ENCODE measurements at places on chromosomes 11 and 22.

DNA sequence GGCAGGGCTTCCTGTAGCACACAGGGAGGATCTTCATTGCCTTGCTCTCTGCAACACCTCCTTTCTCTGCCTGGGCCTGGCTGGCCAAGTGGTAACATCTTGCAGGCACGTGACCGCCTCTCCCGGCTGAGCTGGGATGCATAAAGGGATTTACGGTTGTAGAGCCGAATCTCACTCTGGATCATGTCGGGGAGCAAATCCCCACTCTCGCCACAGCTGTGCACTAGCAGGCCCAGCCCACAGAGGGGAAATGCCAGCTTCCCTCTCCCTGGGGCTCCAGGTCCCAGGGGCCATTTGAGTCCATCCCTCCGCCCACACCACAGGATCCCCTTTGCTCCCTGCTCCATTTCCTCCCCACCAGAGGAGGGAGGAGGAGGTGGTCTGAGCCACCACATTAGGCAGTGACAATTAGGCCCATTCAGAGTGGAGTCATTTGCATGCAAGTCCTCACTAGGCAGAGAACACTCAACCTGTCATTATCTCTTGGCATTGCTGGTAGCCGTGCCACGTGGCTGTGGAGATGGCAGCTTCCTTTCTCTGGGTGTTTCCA is 196.7 kb downstream of the DSCAML1 start:
- no peak for DNase-seq

DNA sequence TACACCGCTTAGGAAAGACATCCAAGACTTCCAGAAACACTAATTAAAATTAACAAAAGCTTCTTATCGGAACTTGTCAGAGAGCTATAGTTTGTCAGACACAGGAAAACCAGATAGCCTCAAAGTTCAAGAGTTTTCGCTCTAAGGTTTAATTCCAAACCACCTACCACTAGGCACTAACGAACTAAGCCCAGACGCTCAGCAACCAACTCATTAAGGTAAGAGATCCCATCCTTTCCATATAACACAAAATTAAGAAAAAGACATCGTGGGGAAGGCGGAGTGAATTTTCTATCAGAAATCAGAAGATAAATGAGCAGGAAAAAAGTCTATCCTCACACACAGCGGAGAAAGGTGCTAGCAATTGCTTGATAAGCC is 382 bp downstream of the IMMP1L start:
- peak; percentile 19 for DNase-seq

DNA sequence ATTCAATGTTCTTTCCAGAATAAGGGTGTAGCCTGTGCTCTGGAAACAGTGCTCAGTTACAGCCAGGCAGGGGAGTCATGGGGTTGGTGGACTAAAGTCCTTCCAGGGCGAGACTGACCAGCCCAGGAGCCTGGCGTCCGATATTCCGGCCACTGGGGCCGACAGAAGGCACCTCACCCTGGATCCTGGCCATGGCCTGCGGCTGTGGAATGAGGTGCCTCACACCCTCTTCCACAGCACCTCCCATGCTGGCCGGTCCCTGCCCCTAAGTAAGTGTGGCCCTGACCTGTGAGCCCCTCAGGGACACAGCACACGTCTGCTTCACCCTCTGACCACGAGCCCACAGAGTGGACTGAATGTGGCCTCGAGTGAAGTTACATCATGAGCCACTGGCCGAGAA is 50.5 kb downstream of the WNT7B start:
- no peak for DNase-seq

DNA sequence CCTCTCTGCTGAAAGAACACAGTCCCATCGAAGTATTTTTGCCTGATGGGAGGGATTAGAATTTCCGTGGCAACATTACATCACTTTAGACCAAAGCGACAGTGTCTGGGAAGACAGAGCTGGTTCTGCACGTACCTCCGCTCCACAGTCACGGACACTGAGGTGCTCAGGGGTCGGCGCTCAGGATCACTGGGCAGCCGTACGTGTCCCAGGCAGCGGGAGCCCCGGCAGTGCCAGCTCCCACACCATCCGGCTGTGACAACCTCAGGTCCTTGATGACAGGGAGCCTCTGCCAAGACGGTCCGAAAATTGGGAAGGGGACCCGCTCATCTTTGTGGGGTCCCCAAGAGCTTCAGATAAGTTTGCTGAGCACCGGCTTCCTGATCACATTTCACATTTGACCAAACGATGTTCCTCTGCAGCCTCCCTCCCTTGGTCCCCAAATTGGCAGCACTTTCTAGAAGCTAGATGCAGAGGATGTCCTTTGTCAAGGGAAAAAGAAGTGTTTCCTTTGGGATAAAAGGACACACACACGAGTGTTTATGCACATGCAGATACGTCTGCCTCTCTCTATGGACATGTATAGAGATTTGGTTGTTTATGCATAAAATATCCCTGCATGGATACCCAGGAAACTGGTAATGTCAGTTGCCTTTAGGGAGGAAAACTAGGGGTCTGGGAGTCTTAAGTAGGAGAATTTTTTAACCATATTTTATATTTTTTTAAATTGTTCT is 61.6 kb upstream of the LINC01488 start:
- no peak for DNase-seq

DNA sequence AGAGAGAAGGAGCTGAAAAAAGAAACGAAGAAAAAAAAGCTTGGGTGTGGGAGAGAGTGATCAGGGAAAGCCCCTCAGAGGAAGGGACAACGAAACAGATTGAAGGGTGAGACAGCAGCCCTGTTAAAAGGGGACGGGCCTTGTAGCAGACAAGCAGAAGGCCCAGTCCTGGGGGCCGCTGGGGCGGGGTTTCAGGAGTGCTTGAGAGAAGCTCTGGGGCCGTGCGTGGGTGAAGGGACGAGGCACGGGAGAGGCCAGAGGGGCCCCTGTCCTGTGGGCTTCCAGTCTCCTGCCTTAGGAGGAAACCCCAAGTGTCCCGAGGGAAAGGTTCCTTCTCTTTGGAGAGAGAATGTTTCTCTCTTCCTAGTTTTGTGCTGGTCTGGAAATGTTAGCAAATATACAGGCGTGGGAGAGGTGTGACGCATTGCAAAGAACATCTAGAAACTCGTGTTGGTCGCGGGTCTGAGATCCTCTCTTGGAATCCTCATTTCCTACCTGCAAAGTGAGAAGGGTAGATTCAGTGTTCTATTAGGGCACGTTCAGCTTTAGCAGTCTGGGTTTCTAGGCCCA is 28.6 kb downstream of the ADAMTS15 start:
- peak; percentile 1 for DNase-seq

- peak; percentile 50 for DNase-seq
Measured at GRCh38 chr11:103202048-103202651, 92.9 kb downstream of the DYNC2H1 start.

DNA sequence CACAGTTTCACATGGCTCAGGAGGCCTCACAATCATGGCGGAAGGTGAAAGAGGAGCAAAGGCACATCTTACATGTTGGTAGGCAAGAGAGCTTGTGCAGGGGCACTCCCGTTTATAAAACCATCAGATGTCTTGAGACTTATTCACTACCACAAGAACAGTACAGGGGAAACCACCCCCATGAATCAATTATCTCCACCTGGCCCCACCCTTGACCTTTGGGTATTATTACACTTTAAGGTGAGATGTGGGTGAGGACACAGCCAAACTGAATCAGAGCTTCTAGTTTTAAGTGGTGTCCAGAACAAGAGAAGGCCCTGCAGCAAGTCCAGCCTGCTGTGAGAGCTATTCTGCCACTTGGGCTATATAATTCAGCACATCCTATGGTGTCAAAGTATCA is 493.7 kb downstream of the ETS1 start:
- DNase-seq = no peak

DNA sequence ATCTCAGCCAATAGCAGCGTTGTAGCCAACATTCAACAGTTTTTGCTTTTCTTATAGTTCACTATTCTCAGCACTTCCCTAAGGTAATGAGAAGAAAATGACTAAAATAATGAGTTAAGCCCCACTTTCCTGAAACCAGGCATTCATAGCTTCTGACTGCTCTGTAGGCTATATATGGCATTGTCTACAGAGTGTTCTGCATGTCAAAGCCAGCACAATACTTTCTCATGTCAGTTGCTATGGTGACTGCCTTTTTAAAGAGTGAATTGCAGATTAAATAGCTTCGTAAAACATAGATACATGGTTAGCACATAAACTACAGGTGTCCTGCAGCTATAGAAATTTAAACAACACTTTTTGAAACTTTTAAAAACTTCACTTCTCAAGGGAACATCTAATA is 1256.1 kb upstream of the CNTN5 start:
- no peak for DNase-seq

DNA sequence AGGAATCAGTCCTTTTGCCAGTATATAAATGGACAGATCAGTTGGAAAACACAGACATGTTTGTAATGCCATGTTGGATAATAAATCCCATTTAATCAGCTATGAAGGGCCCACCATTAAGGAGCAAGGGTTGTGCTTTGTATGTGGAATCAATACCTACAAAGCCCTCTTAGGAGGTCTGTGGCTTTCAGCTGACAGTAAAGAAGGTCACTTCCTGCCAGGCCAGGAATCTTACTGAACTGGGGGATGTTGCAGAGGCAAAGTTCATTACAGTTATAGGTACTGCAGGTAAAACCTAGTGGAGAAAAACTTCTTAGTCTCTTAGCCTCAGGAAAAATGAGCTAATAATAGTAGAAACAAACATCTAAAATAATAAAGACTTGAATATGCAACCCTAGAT is 129.5 kb downstream of the FAM76B start:
- no peak for DNase-seq

- peak; percentile 87 for DNase-seq
Measured at GRCh38 chr22:20020533-20021195, at the start of gene TANGO2. TSS of gene TANGO2 (plus strand) at chr22:20021110. CDS start at chr22:20036799, 15,689 bp downstream.

- no peak for DNase-seq
Measured at GRCh38 chr11:69536406-69536805, 54.9 kb downstream of the LINC01488 start.

GRCh38 chr11:64296236-64296635 is 3.9 kb upstream of the CATSPERZ start:
- DNase-seq = no peak

- DNase-seq = peak; percentile 93
Measured at GRCh38 chr11:72793425-72794367, at the start of gene STARD10. TSS of gene STARD10 (minus strand) at chr11:72794047. CDS start at chr11:72781181, 12,866 bp downstream.

DNA sequence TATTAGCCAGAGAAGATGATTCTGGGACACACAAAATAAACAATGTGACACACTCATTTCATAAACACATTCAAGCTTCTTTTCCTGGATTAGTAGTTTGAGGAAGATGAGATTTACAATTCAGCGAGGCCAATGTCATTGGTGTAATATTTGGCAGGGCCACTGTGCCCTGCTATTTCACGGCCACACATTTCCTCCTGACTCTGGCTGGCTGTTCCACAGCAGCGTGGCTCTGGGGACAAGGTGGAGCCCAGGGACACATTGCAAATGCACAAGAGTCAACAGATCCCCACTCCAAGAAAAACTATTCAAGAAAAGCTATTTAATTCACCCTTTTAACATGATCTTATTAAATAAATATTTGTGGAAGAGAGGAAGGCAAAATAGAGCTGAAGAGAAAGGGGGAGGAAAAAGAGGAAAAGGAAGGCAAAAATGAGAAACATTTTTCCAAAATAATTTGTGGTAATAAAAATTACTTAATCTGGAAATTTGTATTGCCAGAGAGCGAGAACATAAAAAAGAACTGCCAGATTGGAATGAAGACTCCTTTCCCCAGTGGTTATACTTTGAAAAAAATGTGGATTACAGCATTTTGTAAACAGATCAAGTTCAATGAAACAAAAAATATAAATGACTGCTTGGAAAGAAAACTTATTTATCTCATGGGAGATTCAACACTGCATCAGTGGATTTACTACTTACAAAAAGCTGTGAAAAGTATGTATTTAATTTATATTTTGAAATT is 27.1 kb downstream of the NXPE2 start:
- DNase-seq = no peak

DNA sequence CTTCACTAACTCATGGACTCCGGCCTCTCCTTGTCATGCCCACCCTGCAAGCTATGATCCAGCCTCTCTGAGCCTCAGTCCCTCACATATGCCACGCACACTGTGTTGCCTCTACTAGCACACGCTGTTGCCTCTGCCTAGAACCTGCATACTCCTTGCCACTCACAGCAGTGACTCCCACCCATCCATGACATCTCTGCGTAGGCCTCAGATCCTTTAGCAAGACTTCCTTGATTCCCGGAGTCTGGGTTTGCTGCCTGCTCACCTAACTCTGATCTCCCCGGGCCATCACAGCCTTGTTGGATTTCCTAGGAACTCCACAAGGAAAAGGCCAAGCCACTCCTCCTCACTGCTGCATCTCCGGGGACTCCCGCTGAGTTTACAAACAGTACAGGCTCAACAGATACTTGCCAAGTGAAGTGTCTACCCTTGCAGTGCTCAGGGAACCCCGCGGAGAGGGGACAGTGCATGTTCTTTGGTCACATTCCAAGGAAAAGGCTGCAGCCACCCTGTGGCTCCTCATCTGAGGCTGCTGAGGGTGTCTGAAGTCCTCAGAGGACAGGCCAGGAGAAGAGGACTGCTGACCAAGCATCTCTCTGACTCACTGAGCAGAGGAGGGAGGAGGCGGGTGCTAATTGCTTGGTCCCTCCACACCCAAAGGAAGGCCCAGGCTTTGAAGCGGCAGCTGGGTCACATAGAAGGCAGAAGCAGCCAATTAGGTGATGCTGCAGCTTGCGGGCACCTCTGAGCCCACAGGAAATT is 42.4 kb upstream of the NAV2 start:
- no peak for DNase-seq

GRCh38 chr11:114832532-114833125 is 154.3 kb downstream of the NXPE2 start:
- DNase-seq = no peak

DNA sequence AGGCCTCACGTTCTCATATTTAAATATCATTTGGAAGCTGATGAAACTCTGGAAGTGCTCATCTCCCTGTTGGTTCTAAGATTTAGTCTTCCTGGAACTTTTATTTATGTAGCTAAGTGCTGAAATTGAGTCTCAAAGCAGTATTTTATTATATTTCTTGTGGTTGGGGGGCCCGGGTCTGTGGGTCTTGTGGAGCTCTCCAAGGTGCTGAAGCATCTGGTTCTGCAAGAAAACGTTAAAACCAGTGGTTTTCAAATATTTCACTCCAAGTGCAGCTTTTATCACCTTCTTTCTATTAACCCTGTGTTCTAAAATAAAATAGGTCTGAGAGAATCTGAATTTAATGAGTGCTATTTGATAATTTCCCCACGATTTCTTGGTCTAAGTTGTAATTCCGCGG is 1404.8 kb downstream of the TBC1D22A start:
- no peak for DNase-seq

GRCh38 chr11:72253392-72253791 is 9.4 kb upstream of the PHOX2A start:
- DNase-seq = no peak

- DNase-seq = peak; percentile 82
Measured at GRCh38 chr11:131977854-131978253, 607.4 kb downstream of the NTM start.

- no peak for DNase-seq
Measured at GRCh38 chr11:86388198-86388597, 13.5 kb downstream of the CCDC81 start.

Data from ACHN (cell line).